ENCODE measurements at places on chromosomes 6 and 20. TPM values are rescaled to one million over a fixed set of nuclear protein-coding genes. Genes with fewer than 3 reads are reported as not detected.
A peak's percentile ranks its signal among the peaks of the same experiment; 100 is the strongest.

- no peaks in the 10 kb centered on the region for H3K4me1 ChIP-seq
- no peaks in the 10 kb centered on the region for H3K27me3 ChIP-seq
- H3K36me3 ChIP-seq = peaks cover 10% of the 10 kb centered on the region
- no peak for DNase-seq
- H3K4me3 ChIP-seq = no peak overlapping the region
These were observed 257.0 kb downstream of the NRN1 start for GRCh38 chr6:5749651-5750215.

GRCh38 chr6:45369870-45370269 is 7.9 kb downstream of the SUPT3H start:
- H3K4me3 ChIP-seq = no peak overlapping the region
- peaks cover 3% of the 10 kb centered on the region for H3K4me1 ChIP-seq
- H3K27me3 ChIP-seq = no peaks in the 10 kb centered on the region
- peak overlapping the region; percentile 32 for H3K27ac ChIP-seq

- peaks cover 3% of the 10 kb centered on the region for H3K4me1 ChIP-seq
- no peak overlapping the region for H3K27ac ChIP-seq
- no peak overlapping the region for H3K4me3 ChIP-seq
- no peaks in the 10 kb centered on the region for H3K27me3 ChIP-seq
These were observed 306.8 kb downstream of the FOXC1 start for GRCh38 chr6:1916334-1917070.

GRCh38 chr20:16397086-16397485 is 176.2 kb downstream of the KIF16B start:
- no peak overlapping the region for H3K27ac ChIP-seq
- DNase-seq = no peak
- no peaks in the 10 kb centered on the region for H3K4me1 ChIP-seq

DNA sequence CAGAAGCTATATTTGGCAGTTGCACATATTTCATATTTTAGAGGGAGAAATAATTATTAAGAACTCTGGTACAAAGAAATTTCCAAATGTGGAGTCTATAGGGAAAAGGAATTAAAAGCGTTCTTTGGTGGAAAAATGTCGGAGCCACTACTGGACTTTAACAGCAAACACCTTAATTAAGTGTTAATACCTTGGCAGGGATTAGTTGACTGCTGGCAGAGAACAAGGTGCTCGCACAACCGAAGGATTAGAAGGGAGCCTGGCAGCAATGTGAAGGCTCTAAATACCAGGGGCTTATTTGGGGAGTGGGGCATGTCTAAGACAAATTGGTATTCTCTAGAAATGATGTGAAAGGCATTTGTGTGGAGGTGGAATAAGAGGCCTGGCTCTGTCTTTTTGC is 98.9 kb downstream of the PAK5 start:
- no peak overlapping the region for H3K4me3 ChIP-seq
- DNase-seq = no peak
- no peaks in the 10 kb centered on the region for H3K27me3 ChIP-seq
- no peaks in the 10 kb centered on the region for H3K4me1 ChIP-seq
- no peaks in the 10 kb centered on the region for H3K36me3 ChIP-seq
- H3K27ac ChIP-seq = no peak overlapping the region

NRN1 gene
- not detected for total RNA-seq

- H3K36me3 ChIP-seq = peaks cover 7% of the 10 kb centered on the region
- no peak overlapping the region for H3K27ac ChIP-seq
- H3K4me3 ChIP-seq = no peak overlapping the region
- no peaks in the 10 kb centered on the region for H3K4me1 ChIP-seq
- no peak for DNase-seq
- no peaks in the 10 kb centered on the region for H3K27me3 ChIP-seq
These were observed 138.9 kb upstream of the TMEM170B start for GRCh38 chr6:11398451-11399326.

OOEP gene
- not detected for total RNA-seq

- H3K4me3 ChIP-seq = no peak overlapping the region
- H3K4me1 ChIP-seq = no peaks in the 10 kb centered on the region
- no peaks in the 10 kb centered on the region for H3K27me3 ChIP-seq
- H3K36me3 ChIP-seq = no peaks in the 10 kb centered on the region
- DNase-seq = no peak
These were observed 903.4 kb downstream of the EYS start for GRCh38 chr6:64803470-64804166.

DNA sequence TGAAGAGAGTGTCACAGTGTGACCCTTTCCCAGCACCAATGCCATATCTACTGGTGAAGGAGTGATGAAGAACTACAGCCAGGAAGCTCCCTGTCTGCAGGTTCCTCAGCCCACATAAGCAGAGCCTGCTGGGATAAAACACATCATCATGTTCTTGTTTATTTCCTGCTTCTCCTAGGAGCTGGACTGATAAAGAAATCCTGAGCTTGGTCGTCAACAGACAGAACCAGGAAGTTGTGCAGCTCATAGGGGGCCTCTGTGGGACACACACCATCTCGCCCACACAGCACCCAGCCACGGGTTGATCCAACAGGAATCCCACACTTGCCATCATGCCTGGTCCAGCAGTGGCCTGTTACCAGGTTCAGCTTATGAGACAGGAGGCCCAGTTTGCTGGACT is 2.8 kb upstream of the CSTL1 start:
- H3K4me3 ChIP-seq = no peak overlapping the region
- no peak overlapping the region for H3K27ac ChIP-seq
- H3K4me1 ChIP-seq = peaks cover 3% of the 10 kb centered on the region
- no peak for DNase-seq
- H3K36me3 ChIP-seq = no peaks in the 10 kb centered on the region
- H3K27me3 ChIP-seq = peaks cover 42% of the 10 kb centered on the region

DNA sequence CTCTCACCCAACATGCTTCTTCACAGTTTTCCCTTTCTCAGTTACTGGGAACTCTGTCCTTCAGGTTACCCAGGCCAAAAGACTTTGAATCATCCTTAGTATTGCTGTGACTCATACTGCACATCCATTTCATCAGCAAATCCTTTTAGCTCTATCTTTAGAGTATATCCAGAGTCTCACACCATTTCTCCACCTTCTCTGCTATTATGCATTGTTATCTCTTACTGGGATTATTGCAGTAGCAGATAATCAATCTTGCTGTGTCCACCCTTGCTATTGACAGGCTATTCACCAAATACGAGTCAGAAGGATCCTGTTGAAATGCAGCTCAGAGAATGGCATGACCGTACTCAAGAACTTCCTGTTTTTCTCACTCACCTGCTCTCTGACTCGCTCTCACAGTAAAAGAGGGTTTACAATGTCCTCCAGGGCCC is 57.3 kb downstream of the BCKDHB start:
- no peaks in the 10 kb centered on the region for H3K27me3 ChIP-seq
- no peak overlapping the region for H3K27ac ChIP-seq
- DNase-seq = no peak

DNA sequence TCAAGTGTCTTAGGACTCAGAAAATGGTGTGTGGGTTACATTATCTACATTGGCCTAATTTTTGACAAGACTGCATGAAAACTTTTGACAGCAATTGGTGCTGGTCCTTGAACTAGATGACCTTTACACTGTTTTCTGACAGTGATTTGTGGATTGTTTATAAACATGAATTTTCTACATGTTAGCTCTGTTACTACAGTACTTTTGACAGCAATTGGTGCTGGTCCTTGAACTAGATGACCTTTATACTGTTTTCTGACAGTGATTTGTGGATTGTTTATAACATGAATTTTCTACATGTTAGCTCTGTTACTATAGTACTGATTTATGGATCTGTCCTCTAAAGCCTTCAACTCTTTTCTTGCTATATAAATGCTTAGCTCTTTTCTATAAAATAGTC is 16.7 kb downstream of the KCTD20 start:
- peaks cover 33% of the 10 kb centered on the region for H3K4me1 ChIP-seq
- no peaks in the 10 kb centered on the region for H3K27me3 ChIP-seq
- H3K4me3 ChIP-seq = no peak overlapping the region

GRCh38 chr6:25769983-25770382 is 15.4 kb downstream of the SLC17A4 start:
- H3K4me3 ChIP-seq = no peak overlapping the region
- H3K27ac ChIP-seq = peak overlapping the region; percentile 9
- H3K4me1 ChIP-seq = peaks cover 2% of the 10 kb centered on the region
- peaks cover 56% of the 10 kb centered on the region for H3K27me3 ChIP-seq
- DNase-seq = no peak

GRCh38 chr6:48747040-48747439 is 636.0 kb upstream of the PTCHD4 start:
- no peaks in the 10 kb centered on the region for H3K4me1 ChIP-seq
- DNase-seq = no peak
- H3K4me3 ChIP-seq = no peak overlapping the region
- no peaks in the 10 kb centered on the region for H3K36me3 ChIP-seq

DNA sequence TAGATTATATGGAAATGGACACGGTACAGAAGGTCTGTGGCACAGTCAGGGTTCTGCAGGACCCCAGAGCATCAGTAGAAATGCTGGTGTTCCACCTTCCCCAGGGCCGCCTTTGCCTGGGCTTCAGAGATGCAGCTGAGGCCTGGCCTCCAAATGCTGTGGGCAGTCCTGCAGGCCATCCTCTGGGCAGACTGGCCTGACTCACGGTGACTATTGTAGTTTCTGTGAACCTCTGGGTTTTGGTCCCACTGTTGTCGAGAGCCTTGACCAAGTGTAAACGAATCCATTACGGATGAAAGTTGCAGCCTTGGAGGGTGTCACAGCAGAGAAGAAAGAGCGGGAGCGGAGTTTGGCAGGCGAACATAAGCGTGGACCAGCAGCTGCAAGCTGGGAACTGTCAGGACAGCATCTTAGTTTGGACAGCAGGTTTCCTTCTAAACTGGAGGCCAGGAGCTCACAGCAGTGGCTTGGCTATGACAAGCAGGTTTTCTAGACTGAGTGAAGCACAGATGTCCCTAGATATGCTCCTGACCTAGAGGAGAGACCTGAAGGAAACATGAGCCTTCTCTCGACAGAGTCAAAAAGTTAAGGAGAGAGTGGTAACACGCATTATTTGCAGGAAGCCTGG is 46.2 kb upstream of the BCLAF1 start:
- H3K4me3 ChIP-seq = no peak overlapping the region
- no peak for DNase-seq
- no peak overlapping the region for H3K27ac ChIP-seq
- no peaks in the 10 kb centered on the region for H3K4me1 ChIP-seq
- no peaks in the 10 kb centered on the region for H3K36me3 ChIP-seq

DNA sequence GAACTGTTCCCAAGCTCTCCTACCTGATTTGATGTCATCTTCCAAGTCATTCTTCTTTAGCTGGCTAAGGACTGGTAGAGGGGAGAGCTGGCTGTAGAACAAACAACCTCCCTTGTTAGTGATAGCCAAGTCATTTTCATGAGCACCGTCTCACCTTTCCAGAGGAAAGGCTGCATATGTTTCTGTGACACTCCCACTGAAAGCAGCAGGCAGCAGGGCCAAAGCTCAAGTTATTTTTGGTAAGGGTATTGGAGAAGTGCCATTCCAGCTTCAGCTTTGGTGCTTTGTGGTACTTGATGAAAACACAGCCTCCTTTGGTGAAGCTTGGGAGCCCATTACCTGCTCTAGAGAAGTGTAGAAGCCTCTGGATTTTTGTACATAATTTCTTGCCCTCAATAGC is 5.4 kb upstream of the DOK5 start:
- no peaks in the 10 kb centered on the region for H3K4me1 ChIP-seq
- no peak overlapping the region for H3K27ac ChIP-seq
- peaks cover 2% of the 10 kb centered on the region for H3K36me3 ChIP-seq

HLA-DQB1 gene
- total RNA-seq = 16.2 TPM

- no peaks in the 10 kb centered on the region for H3K4me1 ChIP-seq
- H3K36me3 ChIP-seq = peaks cover 2% of the 10 kb centered on the region
- peaks cover 58% of the 10 kb centered on the region for H3K27me3 ChIP-seq
- no peak overlapping the region for H3K4me3 ChIP-seq
- no peak overlapping the region for H3K27ac ChIP-seq
These were observed 30.6 kb upstream of the SULF2 start for GRCh38 chr20:47815866-47816265.

- H3K27ac ChIP-seq = no peak overlapping the region
- H3K4me3 ChIP-seq = no peak overlapping the region
- no peaks in the 10 kb centered on the region for H3K27me3 ChIP-seq
These were observed 132.3 kb downstream of the ISM1 start for GRCh38 chr20:13353261-13353945.

- no peak overlapping the region for H3K4me3 ChIP-seq
- no peak for DNase-seq
- no peaks in the 10 kb centered on the region for H3K36me3 ChIP-seq
- no peak overlapping the region for H3K27ac ChIP-seq
- H3K27me3 ChIP-seq = no peaks in the 10 kb centered on the region
These were observed 111.0 kb downstream of the PLCB4 start for GRCh38 chr20:9179867-9180266.

IL17F gene
- 0.68 TPM for total RNA-seq

DNA sequence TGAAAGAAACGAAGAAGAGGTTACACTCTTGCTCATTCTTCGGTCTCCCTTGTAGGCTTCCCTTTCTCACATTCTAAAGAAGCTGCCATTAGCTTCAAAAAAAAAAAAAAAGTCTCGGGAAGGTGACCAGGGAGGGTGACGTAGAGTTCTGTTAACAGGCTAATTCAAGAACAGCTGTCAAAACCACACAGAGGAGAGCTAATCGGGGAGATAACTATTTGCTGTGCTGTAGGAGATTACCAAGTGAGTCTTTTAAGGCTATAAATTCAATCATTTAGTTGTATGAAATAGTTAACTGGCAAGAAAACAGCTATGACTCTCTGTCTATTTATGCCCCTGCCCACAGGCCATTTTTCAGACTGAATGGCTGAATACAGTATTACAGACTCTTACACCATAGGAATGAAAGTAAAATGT is 256.8 kb downstream of the SYNE1 start:
- H3K36me3 ChIP-seq = no peaks in the 10 kb centered on the region
- no peaks in the 10 kb centered on the region for H3K4me1 ChIP-seq
- no peak overlapping the region for H3K27ac ChIP-seq
- H3K4me3 ChIP-seq = no peak overlapping the region

ADGRF5 gene
- total RNA-seq = not detected

- no peak for DNase-seq
- no peaks in the 10 kb centered on the region for H3K36me3 ChIP-seq
- H3K4me3 ChIP-seq = no peak overlapping the region
- no peak overlapping the region for H3K27ac ChIP-seq
- H3K4me1 ChIP-seq = no peaks in the 10 kb centered on the region
- no peaks in the 10 kb centered on the region for H3K27me3 ChIP-seq
These were observed 316.1 kb upstream of the PRDM1 start for GRCh38 chr6:105769987-105770386.

APOM gene
- total RNA-seq = 2.9 TPM

- peaks cover 31% of the 10 kb centered on the region for H3K27me3 ChIP-seq
- no peaks in the 10 kb centered on the region for H3K36me3 ChIP-seq
- no peak for DNase-seq
- H3K27ac ChIP-seq = no peak overlapping the region
- no peaks in the 10 kb centered on the region for H3K4me1 ChIP-seq
- H3K4me3 ChIP-seq = no peak overlapping the region
These were observed 14.4 kb upstream of the RIN2 start for GRCh38 chr20:19743640-19743995.

- H3K4me1 ChIP-seq = peaks cover 11% of the 10 kb centered on the region
- H3K4me3 ChIP-seq = peak overlapping the region; percentile 37
- peaks cover 4% of the 10 kb centered on the region for H3K36me3 ChIP-seq
- H3K27me3 ChIP-seq = peaks cover 8% of the 10 kb centered on the region
These were observed 22.2 kb downstream of the PGBD1 start for GRCh38 chr6:28303570-28303969.

CGA gene
- 0.40 TPM for total RNA-seq

- H3K27me3 ChIP-seq = peaks cover 32% of the 10 kb centered on the region
- H3K27ac ChIP-seq = no peak overlapping the region
- no peak for DNase-seq
- H3K4me1 ChIP-seq = no peaks in the 10 kb centered on the region
- H3K36me3 ChIP-seq = peaks cover 4% of the 10 kb centered on the region
These were observed 25.0 kb downstream of the FBXO5 start for GRCh38 chr6:152957796-152958195.

All from T-helper 17 cell (primary cell).